ENCODE measurements at places on chromosomes 7 and 10.

- no peak for DNase-seq
These were observed 80.5 kb upstream of the ETV1 start for GRCh38 chr7:14069961-14070360.

DNA sequence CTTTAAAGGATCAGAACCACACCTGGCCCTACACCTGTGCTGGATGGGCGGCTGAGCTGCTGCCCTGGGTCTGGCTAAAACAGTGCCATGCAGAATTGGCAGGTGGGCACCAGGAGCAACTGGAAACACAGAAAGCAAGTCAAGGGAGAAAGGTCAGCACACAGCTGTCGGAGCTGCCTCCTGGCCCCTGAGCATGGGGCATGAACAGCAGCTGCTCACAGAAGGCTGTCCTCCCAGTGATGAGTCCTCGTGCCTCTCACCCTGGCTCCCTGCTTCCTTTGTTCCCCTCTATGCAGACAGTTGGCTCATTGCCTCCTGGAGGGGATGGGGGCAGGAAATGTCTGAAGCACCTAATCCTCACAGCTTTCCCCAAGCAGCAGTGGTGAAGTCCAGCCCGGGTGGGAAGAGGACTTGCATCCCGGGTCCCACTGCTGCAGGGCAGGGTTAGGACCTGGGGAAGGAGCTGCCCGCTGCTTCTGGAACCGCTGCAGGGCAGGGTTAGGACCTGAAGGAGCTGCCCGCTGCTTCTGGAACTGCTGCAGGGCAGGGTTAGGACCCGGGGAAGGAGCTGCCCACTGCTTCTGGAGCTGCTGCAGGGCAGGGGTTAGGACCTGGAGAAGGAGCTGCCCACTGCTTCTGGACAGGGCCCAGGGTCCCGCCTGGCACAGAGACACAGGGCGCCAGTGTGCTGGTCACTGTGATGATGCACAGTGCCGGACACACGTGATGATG is 37.3 kb downstream of the VIPR2 start:
- no peak for DNase-seq

- no peak for DNase-seq
These were observed 1.2 kb downstream of the AGAP3 start for GRCh38 chr7:151087245-151088018.

DNA sequence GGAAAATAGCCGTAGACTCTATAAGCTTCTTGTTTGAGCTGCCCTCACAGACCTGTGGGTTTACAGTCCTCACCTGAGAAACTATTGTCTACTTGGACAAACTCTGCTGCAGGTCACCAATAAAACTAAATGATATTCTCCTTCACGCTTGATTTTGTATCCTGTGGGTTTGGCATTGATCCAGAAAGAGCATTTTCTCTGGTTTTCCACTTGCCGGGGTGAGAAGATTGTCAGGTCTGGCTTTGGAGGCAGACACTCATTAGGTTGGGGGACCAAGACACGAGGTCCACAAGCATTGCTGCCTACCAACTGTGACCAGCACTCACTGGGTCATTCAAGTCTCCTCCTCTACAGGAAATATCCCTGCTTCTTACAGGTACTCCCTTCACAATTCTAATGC is 68.5 kb downstream of the CDC14C start:
- DNase-seq = no peak

GRCh38 chr7:71132127-71132376 is at the start of gene GALNT17:
GALNT17 (plus strand) TSS chr7:71132144.
- DNase-seq = no peak

DNA sequence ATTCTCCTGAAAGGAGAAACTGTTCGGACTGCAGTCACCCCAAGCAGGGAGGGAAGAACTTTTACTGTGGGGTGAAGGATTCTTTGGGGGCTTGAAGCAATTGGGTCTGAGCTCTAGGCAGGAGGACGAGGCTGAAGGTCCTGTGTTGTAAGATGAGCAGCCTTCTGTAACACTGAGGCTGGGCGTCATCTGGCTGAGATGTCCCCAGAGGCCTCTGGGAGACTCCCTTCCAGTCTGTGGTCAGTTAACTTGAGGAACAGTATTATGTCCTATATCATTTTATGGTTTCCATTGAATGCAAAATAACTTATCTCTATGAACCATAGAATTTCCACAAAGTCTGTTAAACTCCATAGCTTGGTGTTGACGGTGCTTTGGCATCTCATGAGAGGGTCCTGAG is 26.3 kb downstream of the FIGNL1 start:
- DNase-seq = no peak

- DNase-seq = no peak
These were observed 239.6 kb downstream of the DNAJB6 start for GRCh38 chr7:157576415-157576814.

- DNase-seq = no peak
These were observed 38.2 kb downstream of the FKBP6 start for GRCh38 chr7:73366127-73366526.

- DNase-seq = no peak
These were observed 18.6 kb downstream of the PPP1R3C start for GRCh38 chr10:91614225-91614624.

- no peak for DNase-seq
These were observed 125.2 kb downstream of the SLIT1 start for GRCh38 chr10:97060441-97061084.

DNA sequence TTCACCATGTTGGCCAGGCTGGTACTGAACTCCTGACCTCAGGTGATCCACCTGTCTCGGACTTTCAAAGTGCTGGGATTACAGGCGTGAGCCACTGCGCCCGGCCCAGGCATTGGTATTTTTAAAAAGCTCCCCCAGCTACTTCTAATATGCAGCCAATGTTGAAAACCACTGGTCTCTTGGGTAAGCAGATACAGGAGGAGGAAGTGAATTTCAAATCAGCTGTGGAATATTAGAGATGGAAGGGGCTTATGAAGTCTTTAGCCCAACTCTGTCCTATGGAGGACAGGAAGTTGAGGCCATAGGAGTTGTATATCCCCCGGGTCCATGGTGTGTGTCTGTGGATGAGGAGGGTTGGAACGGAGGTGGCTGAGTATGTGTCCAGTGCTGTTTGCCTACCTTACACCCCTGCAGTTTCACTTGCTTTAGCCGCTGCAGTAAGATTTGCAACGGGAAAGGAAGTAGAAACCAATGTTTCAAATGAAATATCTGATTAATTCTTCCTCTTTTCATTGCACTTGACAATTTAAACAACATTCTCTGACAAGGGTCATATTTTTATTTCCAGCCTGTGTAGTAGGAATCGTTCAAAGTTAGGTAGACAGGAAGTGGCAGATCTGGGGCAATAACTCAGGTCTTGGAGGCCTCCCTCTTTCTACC is 3.4 kb downstream of the PDE6C start:
- no peak for DNase-seq

DNA sequence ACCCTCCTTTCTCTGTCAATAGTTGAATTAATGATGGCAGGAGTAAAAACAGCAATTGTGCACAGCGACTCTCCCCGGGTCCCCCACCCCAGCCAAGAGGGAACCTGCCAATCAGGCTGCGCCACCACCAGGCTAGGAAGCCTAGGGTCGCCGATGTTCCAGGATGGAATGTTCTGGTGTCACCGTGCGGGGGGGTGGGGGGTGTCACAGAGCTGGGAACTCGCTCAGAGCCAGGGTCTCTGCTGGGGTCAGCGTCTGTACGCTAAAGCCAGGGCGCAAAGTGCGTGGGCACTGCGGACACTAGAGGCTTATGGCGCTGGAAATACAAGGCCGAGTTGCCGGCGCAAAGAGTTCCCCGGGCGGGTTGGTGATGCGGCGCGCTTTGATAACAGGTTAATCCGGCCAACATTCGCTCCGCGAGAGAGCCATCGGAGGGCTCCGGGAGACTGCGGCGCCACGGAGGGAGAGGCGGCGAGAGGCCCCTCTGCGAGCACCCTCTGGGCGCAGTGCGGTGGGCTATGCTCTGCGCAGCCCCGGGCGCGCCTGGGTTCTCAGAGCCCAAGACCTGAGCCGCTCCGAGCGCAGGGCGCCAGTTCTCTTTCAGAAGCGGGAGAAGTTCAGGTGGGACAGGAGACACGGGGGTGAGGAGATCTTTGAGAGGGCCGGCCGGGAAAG is 192.3 kb downstream of the EMX2 start:
- no peak for DNase-seq

DNA sequence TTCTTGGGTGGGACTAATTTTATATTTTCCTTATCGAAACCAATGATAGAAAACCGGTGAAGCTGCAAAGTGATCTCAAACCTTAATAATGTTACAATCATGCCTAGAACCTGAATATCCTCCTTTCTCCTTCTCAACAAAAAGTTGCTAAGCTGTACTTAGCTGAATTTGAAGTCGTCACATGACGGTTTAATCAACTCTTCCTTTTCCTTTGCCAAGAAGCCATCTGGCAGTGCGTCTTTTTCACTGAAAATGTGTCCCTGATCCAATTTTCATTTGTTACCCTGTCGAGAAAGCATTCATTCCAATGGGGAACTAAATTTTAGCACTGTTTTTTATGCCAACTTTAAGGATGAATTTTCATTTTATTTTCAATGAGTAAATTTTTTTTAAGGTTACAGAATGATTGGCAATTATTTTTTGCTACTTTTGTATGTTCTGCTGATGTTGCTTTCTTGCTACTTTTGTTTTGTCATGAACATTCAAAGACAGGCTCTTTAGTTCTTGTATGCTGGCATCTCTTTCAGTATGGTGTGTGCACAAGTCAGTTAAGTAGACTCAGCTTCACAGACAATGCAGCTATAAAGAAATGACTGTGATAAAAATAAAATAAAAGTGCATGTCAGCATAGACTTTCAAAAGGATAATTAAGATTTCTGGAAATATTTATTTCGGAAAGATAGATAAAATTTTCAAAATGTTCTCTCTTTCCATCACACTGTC is 980.0 kb downstream of the DNAJB9 start:
- no peak for DNase-seq

DNA sequence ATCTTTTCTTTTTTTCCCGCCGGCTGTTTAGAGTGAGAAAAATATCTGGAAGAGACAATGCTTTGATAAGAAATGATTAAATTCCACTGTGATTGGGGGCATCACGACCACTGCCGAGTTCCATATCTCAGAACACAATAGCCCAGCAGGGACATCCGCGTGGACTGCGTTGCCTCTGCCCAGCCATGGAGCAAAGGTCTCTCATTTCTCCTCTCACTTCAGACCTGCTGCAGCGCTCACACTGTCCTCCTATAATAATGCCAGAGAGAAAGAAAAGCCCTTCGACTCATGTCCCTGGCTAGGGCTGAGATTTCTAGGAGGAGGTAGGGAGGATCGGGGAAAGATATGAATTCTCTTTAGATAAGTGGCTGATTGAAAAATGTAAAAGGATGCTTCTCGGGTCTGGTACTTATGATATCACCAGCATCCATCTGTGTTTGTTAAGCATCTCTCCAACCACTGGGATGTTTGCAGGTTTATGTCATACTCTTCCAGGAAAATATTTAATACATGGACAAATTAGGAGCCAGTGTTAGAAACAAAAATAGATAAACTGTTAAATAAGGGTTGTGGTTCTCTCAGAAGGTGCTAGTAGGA is 472.9 kb upstream of the AKR1E2 start:
- no peak for DNase-seq

GRCh38 chr10:124125305-124126116 is 32.1 kb upstream of the CHST15 start:
- DNase-seq = no peak
